ENCODE measurements at places on chromosomes 7 and 10. TPM values are rescaled to one million over a fixed set of nuclear protein-coding genes. Genes with fewer than 3 reads are reported as not detected.

DNA sequence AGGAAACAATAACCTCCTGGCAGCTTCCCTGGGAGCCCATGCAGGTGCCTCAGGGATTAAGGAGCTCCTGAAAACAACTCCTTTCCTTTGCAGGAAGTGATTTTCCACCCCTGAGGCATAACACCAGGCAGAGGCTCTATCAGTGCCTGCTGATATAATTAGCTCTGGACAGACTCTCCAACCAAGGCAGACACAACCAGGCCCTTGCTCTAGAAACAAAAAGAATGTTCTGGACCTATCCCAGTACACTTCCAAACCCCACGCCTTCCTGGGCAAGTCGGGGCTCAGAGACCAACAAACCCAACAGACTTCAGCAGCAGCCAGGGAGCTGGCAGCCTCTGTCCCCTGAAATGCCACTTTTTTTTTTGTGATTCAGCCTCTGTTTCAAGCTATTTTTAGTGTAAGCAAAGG lies 247.1 kb downstream of the KCNMA1 start:
- no peak for DNase-seq

ENTPD1 gene
- total RNA-seq: 0.12 TPM

GRCh38 chr10:95440756-95441546 lies 120.2 kb downstream of the SORBS1 start:
- DNase-seq: peak; percentile 53

DNA sequence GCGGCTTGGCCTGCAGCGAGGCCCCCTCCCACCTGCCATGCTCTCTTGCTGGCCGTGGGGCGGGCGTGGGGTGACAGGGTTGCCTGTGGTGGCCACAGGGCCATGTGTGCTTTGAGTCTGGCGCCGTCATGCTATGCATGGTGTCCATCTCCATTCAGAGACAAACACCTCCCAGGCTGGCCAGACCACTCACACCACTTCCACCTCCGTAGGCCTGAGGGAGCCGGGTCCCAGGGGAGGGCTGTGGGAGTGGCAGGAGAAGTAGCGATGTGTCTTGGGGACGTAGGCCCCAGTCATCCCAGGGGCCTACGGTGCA lies 65.5 kb downstream of the DNAJB6 start:
- DNase-seq: no peak

DNA sequence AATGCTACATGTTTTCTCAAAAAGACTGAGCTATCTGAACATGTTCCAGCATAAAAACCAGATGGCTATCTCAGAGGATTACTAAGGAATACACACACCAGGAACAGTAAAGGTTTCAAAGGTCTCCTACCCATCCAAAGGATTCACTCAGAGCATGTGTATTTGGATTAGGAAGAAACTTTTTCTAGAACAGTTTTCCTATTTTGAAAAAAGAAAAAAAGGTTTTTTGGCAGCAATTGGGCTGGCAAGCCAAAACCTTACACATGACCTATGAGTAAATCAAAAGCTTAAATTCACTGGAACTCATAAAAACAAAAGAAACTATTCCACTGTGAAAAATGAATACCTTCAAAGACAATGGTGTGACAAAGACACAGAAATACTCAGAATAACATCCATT lies 9.6 kb downstream of the TPK1 start:
- DNase-seq: no peak

- no peak for DNase-seq
Observed at GRCh38 chr10:64041989-64042490, 520.8 kb downstream of the REEP3 start.

- no peak for DNase-seq
Observed at GRCh38 chr10:75012471-75012870, 99.0 kb upstream of the SAMD8 start.

PLPP4 gene
- 2.6 TPM for total RNA-seq

DNA sequence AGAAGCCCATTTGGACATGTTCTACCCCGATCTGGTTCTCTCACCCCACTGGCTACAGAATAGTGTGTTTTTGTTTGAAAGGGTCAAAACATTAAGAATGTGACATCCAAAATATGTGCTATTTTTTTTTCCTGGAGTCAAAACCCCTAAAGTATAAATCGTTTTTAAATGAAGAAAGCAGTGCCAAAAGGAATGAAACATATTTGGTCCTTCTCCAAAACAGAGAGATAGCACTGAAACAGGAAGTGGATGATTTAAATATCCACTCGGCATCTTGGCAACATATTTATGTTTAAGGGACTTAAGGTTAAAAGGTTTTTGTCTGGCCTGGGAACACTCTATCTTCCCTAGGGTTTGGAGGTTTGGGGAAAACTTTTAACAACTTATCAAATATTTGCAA lies 32.3 kb downstream of the CALD1 start:
- no peak for DNase-seq

DNA sequence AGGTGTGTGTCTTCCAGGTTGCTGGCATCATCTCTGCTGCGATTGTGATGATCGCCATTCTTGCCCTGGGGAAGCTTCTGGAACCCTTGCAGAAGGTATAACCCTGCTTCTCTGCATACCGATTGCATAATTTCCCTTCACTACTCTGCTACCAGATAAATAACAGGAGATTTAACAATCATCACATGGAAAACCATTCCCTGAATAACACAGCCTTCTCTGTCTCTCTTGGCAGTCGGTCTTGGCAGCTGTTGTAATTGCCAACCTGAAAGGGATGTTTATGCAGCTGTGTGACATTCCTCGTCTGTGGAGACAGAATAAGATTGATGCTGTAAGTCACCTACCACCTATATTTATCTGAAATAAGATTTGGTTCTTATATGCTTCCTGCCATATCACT lies 33.8 kb downstream of the SLC26A4 start:
- no peak for DNase-seq

DNA sequence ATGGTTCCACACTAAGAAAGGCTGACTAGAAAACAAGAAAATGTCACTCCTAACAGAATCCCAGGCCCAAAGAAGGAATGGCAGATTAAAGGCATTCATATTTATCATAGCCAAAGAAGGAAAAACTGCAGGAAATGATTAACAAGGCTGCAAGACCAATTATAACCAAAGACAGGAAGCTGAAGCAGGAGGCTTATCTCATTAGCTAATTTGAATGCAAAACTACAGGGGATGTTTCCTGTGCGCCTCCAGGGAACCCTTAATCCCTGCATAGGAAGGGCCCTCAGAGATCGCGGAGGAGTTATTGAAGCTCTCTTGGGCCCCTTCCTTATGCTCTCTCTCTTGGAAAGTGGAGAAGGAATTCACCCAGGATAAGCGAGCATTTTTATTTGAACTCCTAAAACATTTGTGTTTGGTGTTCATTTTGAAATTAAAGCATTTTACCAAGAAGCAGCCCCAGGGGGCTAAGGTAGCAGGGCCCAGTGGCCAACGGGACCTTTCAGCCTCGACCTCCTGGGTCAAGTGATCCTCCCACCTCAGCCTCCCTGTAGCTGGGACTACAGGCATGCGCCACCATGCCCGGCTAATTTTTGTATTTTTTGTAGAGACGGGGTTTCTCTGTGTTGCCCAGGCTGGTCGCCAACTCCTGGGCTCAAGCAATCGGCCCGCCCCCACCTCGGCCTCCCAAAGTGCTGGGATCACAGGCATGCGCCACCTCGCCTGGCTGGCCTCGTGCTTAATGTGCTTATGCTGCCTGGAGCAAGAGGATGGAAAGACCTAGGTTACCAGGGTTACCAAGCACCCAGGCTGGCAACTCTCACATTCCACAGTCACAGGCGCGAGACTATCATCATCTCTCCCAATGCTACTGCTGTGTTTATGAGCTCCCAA lies 24.1 kb upstream of the PROSER2 start:
- no peak for DNase-seq

GRCh38 chr7:107659666-107660065 lies 962 bp upstream of the SLC26A4 start:
- DNase-seq: no peak

GRCh38 chr10:83849150-83849549 lies 290.2 kb upstream of the GHITM start:
- DNase-seq: no peak

KCND2 gene
- total RNA-seq: 0.04 TPM

All from H4 (cell line).